Spleen (tissue), 13 donors: ENCODE measurements at places on chromosomes 2 and 18.

DNA sequence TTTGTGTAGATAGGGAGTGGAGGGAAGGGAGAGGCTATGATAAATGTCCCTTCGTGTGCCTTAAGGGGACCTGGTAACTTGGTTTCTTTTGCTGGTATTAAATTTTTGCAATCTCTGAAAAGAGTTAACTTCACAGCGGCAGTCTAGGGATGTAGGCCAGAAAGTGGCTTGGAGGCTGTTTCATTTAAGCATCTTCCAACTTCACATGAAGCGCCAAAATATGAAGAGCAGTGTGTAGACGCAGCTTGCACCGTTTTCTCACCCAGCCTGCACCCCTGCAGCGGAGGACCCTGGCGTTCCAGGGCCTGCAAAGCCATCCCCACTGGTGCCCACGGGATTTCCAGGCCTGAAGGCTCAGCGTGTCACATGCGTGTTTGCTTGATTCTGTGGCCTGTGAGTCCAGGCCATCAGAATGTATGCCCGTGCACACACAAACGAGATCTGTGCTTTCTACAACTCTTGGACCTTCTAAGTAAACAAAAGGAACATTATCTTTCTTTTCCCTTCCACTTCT is 87.2 kb upstream of the EPB41L3 start:
- DNase-seq, result no peak

DNA sequence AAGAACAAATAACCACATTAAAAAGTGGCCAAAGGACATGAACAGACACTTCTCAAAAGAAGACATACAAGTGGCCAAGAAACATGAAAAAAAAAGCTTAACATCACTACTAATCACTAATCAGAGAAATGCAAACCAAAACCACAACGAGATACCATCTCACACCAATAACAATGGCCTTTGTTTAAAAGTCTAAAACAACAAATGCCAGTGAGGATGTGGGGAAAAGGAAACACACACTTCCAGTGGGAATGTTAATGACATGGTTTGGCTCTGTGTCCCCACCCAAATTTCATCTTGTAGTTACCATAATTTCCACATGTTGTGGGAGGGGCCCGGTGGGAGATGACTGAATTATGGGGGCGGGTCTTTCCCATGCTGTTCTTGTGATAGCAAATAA is 147.1 kb downstream of the GALNT1 start:
- DNase-seq, result no peak

DNA sequence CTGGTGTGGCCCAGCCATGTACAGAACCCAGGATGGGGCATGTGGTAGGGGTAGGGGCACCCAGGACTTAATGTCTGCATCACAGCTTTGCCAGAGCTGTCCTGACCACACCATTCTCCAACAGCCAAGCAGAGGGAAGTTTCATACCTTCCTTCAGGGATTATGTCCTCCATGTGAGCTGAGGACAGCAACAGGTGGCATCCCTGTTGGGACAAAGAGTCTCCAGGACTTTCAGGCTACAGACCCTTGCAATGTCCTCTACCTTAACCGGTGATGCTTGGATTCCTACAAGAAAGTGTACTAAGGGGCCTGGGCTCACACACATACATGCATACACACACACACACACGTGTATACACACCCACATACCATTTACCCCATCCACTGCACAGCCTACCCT is 227.0 kb upstream of the SIX2 start:
- DNase-seq, result no peak

GRCh38 chr2:179332903-179333302 is 68.3 kb upstream of the SESTD1 start:
- no peak for DNase-seq

- peak; percentile 73 for DNase-seq
These were observed 207.4 kb downstream of the ARL6IP6 start for GRCh38 chr2:152925547-152926448.

DNA sequence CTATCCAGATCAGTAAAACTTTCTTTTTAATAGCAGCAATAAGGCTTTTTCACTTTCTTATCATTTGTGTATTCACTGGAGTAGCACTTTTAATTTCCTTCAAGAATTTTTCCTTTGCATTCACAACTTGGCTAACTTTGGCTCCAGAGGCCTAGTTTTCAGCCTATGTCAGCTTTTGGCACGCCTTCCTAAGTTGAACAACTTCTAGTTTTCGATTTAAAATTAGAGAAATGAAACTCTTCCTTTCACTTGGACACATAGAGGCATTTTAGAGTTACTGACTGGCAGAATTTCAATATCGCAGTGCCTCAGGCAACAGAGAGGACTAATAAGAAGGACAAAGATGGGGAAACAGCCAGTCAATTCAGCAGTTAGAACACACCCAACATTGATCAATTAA is 577.4 kb downstream of the DSC3 start:
- no peak for DNase-seq

DNA sequence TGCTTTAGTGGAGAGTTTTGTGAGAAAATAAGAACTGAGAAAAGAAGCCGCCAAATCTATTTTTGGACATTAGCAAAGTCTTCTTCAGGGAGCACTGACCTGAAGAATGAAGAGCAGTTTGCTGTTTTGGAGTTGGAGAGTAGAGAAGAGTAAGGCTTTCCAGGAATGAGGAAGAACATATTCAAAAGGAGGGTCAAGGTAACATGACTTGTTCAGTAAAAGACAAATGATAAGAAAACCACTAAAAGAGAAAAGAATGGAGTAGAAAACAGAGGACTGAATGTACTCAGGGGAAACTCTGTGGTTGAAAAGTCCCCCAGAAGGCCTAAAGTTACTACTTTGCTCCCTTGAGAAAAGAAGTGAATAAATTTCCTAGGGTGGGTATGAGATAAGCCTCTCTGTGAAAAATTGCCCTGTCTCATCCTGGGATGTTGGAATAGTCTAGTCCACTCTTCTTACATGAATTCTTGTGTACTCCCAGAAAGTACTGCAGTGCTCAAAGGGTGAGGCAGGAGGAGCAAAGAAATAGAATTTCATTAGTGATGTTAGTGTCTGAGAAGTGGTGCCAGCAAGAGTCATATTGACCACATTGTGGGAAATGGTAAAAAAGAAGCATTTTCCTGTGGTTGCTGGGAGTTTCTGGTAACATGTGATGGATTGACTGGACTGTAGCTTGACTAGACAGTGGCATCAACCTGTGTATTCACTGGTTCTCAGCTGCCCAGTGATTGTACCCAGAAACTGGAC is 27.8 kb downstream of the MBD5 start:
- DNase-seq, result no peak

DNA sequence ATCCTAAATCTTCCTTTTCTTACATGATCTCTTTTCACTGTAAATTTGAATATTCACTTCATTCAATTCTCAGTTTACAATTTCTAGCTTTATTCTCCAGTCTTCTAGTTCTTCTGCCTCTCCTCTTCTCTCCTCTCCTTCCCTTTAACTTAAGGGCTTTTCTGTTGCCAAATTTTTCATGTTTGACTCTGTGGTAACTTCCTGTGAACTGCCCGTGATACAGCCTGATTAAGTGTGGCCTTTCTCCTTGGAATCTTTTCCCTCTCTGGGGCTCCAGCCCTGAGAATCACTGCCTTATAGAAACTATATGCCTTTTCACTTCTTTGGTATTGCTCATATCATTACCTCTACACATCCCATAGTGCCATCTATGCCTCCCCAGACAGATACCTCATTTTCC is 1923.8 kb upstream of the CELF4 start:
- no peak for DNase-seq

DNA sequence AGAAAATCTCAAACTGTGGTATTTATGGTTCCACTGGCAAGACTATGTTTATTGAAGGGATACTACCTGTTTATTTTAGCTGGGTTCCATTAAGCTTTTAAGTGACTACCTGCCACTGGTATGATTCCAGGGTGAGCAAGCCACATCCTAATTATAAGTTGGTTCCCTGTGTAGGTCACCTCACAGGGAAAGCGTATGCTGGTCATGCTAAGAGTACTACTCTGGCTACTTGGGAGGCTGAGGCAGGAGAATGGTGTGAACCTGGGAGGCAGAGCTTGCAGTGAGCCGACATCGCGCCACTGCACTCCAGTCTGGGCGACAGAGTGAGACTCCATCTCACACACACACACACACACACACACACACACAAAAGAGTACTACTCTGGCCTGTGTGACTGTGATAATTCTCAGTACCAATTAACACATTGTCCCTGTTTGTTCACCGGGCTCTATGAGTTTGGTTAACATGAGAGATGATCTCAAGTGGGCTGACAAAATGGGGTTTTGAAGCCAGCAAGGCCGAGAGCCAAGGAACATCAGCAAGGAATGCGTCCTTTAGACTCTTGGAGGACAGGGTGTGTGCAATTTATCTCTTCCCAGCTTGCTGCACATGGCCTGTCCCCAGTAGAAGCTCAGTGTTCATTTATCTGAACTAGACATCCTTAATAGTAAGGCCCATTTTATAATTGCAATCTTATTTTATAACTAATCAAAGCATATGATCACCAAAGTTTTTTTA is 15.2 kb upstream of the ITSN2 start:
- DNase-seq, result no peak

- DNase-seq, result no peak
These were observed 23.7 kb downstream of the DDX1 start for GRCh38 chr2:15615301-15615920.

GRCh38 chr2:85888684-85889626 is at the start of gene ST3GAL5:
TSS of gene ST3GAL5 (minus strand) at chr2:85888990. CDS start at chr2:85888905, 85 bp downstream.
- DNase-seq, result peak; percentile 97

DNA sequence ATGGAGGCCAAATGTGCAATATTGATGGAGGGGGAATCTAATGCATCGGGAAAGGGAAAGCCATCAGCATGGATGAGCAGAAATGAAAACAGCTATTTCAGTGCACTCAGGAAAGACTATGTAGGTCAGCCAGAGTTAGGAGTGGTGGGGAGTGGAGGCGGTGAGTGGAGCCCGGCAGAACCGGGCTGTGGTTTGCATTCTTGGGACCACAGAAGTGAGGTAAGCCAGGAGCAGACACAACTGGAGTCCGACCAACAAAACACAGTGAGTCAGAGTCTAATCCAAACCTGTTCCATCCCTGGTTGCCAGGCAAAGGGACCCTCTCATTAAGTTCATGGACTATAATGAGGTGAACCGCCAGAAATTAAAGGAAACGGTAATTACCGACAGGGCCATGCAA is 61.1 kb upstream of the RAB12 start:
- no peak for DNase-seq

GRCh38 chr2:186603286-186603685 is 13.4 kb downstream of the ITGAV start:
- no peak for DNase-seq

GRCh38 chr2:185979546-185980071 is 241.0 kb downstream of the FSIP2 start:
- no peak for DNase-seq

DNA sequence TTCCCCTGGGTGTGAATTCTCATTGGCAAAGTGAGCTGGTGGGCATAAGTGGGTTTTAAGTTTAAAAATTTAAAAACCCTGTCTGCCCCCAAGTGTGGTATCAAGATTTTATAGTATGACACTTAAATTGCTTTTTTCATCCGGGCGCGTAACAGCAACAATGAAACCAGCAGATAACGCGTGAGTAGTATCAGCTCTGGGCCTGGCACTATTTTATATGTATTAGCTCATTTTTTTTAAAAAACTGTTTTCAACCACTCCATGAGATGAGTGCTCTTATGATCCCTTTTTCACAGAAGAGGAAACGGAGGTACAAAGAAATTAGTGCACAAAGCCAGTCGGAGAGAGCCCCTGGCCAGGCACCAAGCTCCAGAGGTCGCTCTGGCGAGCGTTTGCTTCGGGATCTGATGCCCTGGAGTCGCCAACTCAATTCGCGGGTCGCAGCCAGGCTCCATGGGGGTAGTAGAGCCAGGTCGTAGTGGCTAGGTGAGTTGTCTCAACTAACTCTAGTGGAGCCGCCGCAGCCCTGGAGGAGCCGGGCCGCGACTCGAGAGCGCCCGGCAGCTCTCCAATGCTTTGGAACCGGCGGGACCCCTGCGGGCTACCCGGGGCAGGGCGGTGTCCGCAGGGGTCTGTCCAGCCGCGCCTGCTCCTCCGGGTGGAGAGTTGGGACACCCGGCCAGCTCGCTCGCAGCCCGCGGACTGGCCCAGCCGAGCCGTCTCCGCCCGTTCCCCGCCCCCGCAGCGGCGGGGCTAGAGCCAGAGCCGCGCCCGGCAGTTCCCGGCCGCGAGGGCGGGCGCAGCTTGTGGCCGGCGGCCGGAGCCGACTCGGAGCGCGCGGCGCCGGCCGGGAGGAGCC is at the start of gene IL1R1:
Gene IL1R1, plus strand, starts transcription at position 777 of the 859 bp plus-strand sequence. CDS start 14,979 bp downstream, outside the sequence.
- DNase-seq, result peak; percentile 92

DNA sequence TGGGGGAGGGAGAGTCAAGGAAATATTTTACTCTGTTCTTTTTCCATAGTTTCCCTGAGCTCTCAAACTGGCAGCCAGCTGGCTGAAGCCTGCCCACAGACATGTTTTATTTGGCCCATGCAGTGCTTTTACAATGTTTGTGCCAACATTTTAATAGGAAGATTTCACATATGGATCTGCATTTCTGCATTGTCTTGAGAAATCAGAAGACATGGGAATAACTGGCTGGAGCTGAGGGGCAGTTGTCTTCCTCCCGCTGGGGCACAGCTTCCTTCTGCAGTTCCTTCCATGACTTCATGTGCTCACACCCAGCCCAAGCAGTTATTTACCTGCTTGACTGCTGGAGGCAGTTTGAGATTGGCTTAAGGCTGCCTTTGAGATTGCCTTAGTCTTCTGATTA is 74.4 kb downstream of the PLCL1 start:
- DNase-seq, result no peak

GRCh38 chr2:189151906-189152305 is 27.7 kb downstream of the COL5A2 start:
- no peak for DNase-seq

DNA sequence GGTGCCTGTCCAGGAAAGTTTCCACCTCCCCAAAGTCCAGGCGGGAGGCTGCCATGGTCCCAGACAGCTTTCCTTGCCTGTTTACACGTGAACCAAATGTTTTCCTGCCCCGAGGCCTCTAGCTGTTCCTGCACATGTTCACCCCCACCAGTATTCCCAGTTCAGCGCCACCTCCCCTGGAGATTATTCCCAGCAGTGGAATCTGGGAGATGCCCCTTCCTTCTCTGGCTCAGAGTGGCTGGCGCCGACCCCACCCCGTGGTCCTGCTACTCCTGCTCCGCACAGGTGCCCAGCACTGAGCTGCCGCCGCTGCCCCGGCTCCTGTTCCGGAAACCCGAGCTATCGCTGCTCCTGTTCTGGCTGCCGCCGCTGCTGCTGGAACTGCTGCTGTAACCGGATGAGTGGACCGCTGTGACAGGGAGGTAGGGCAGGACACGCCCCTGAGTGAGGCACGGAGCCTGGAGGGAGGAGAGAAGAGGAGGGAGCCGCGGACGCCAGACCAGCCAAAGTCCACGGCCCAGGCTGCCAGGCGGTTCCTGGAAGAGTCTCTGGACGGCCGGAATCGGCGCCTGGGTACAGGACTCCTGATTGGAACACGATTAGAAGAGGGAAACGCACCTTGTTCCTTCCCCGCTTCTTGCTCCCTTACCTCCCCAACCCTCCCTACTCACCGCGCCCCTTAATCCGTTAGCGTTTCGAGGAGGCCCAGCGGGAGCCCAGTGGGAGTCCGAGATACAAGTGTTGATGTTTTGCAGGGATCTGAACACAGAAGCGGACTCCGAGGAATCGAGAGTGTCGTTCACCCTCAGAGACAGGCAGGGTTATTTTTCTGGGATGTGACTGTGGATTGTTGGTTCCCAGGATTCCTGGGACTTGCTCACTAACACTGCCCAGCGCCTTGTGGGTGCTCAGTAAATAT is at the start of gene PDE11A:
Gene PDE11A, minus strand, starts transcription at position 395 of the 919 bp plus-strand sequence. Its CDS starts 340 bp downstream, at position 55.
- peak; percentile 81 for DNase-seq
